Effector CD4-positive, alpha-beta T cell (primary cell): ENCODE measurements at places on chromosomes 3 and 15.

DNA sequence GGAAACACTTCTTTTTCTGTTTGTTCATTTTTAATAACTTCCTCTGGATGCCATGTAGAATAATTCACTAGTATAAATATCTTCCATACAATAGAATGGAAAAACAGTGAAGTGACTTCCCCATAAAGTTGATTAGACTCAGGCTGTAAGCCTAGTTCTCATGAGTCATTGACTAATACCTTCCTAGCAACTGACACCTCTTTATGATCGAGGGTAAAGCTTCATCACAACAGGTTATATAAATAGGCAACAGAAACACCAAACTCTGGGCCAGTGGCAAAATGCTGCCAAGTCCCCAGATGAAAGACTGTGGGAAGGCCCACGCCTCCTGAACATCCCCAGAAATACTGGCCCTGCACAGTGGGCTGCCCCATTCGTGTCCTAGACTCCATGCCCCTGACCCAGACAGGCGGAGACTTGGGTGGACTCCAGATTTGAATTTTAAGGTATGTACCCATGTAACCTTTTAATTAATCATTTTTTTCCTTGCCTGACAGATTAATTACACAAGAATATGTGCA, 71.3 kb upstream of the TBC1D23 start:
- DNase-seq, result no peak

DNA sequence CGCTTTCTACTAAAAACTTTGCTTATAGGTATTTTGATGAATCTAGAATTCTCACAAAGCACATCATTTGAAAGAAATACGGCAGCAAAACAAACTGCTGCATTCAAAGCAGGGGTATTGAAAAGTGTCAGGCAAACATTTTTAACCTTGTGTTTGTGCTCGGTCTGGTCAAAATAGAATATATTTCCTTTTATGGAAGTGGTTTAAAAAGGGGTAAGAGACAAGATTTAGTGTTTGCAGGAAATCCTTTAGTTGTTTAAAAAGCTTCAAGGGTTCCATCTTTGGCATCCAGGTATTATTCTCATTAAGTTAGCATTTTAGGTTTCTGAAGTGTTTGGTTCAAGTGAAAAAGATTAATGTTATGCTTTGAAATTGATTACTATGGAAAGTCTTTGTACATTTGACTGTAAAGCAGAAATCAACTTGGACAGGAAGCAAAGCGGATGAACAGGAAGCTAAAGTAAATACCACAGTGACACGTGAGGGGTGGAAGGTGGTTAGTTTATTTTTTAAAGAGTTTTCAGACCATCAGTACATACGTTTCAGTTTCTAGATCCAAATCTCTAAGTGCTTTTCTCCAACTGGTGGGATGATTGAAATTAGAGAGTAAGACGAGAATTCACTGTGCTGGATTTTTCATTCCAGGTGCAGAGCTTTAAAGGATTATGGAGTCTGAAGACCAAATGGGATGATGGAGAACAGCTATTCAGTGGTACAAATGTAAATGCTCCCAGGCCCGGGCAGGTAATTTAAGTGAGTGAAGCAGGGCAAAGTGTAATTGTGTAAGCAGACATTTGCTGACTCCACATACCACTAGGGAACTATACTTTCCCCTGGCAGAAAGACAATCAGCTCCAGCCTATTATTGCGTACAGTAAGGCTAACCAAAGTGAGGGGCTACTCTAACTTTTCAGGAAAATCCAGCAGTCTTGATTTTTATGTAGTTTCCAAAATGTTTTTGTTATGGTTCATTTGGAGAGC, 341.8 kb upstream of the TBL1XR1 start:
- no peak for DNase-seq

GRCh38 chr3:133703915-133704314, 42.2 kb upstream of the TOPBP1 start:
- no peak for DNase-seq

GRCh38 chr3:115898656-115899410, 275.5 kb downstream of the GAP43 start:
- DNase-seq, result no peak

DNA sequence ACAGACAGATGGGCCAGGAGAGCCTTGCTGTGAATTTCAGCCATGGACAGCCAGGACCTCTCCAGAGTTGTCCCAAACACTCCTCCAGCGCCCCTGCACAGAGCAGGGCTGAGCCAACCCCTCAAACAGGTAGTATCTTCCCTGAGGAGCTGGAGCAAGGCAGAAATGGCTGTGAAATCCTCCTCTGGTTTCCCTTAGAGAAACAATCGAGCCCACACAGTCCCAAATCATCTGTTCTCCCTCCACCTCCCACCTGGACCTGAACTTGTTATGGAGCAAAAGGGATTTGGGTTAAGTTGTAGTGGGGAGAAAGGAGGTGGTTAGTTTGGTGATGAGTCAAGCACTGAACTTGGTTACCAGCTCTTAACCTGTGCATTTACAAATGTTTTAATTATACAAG, 205.7 kb upstream of the BHLHE40 start:
- DNase-seq, result no peak

GRCh38 chr15:63986751-63987341, 59.4 kb downstream of the DAPK2 start:
- DNase-seq, result no peak

DNA sequence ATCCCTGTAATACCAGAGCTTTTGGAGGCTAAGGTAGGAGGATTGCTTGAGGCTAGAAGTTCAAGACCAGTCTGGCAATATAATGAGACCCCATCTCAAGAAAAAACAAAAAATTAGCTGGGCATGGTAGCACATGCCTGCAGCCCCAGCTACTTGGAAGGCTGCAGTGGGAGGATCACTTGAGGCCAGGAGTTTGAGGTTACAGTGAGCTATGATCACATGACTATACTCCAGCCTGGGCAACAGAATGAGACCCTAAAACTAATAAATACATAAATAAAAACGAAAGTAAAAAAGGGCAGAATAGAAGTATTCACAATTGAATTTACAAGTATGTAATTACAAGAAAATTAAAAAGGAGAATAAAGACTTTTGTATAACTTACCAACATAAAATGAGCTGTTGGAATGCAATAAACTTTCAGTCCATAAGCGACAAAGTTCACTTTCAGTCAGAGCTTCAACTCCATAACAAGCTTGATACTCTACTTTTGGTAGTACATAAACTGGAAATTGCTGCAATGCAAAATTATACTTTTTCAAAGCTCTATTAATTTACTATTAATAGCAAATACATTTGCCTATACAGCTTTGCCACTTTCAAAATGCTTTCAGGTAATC, 36.8 kb downstream of the ICE2 start:
- DNase-seq, result no peak

GRCh38 chr15:41133454-41133853, 17.4 kb upstream of the INO80 start:
- DNase-seq, result no peak

GRCh38 chr3:177287231-177287630, 89.9 kb upstream of the TBL1XR1 start:
- no peak for DNase-seq

- DNase-seq, result no peak
Observed at GRCh38 chr15:27358751-27359434, 387.9 kb downstream of the GABRG3 start.

GRCh38 chr3:39814007-39814406, 4.6 kb downstream of the MYRIP start:
- no peak for DNase-seq

- no peak for DNase-seq
Observed at GRCh38 chr15:59657635-59658125, 365 bp upstream of the GTF2A2 start.

DNA sequence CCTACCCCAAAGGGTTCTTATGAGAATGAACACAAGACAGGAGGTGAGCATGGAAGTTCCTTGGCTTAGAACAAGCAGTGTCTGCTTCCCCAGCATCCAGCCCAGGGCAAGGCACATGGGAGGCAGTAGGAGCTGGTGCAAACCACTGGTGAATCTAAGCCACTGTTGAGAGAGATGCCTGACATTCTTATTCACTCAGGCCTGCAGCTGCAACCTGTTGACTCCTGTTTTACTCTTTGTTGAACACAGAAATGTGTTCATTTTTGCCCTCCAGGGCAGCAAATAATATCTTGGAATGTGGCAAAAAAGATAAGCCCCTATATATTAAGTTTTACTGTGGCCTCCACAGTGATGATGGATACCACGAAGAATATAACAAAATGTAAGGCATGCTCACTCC, 8.9 kb upstream of the PAK6 start:
- no peak for DNase-seq

GRCh38 chr3:38551026-38551832, 55.1 kb downstream of the EXOG start:
- no peak for DNase-seq

- no peak for DNase-seq
Observed at GRCh38 chr3:49566312-49566711, 12.0 kb downstream of the BSN start.

- DNase-seq, result no peak
Observed at GRCh38 chr3:59572106-59572505, 522.3 kb upstream of the CFAP20DC start.

DNA sequence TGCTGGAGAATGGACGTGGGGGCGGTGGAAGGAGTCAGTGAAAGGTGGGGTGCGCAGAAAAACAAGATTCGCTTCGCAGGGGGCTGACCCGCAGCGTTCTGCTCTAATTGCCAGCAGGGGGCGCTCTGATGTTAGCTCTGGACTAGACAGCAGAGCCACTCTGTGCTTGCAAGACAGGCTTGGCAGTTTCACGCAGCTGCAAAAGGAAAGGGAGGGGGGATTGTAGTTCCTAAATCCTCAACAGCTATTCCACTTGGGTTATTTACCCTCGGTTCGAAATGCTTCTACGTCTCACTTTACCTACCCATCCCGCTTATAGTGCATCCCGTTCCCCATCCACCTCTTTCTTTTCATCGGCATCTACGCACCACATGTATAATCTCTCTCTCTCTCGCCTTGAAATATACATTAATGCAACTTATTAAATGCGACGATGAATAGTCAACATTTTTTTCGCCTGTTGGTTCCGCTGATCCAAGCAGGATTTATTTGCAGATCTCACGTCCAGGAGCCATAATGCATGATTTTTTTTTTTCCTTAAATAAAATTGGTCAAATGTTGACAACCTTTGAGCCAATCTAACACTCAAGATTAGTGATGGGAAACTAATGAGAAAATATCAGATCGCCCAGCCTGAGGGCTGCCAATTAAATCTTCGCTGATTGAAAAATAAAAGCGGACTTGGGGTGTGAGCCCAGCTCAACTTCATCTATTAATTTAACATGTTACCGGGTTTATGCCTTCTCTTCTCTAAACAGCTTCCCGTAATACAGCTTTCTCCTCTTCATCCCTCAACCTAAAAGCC, 216.4 kb downstream of the MEIS2 start:
- DNase-seq, result peak; percentile 21

- no peak for DNase-seq
Observed at GRCh38 chr3:155308831-155309230, 15.3 kb upstream of the STRIT1 start.

- no peak for DNase-seq
Observed at GRCh38 chr15:87038404-87038803, 958.7 kb downstream of the AGBL1 start.

GRCh38 chr15:95262866-95263564, 1031.7 kb downstream of the MCTP2 start:
- DNase-seq, result no peak

DNA sequence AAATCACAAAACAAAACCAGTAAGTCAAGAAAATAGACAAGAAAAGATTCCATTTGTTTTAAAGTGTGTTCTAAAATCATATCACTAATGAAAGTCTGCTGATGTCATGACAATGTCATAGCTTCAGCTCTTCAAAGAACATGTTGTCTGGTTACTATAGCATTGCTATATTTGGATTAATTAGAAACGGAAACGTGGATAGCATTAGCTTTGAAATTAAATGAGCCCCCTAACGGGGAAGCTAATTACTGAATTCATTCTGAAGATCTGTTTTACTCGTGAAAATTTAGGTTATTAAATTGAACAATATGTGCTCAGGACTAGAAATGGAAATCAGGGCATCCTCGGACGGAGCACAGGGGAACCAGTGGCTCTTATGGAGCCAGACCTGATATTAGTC, 316.7 kb upstream of the AGTR1 start:
- DNase-seq, result no peak

- no peak for DNase-seq
Observed at GRCh38 chr3:107085261-107085660, 292.0 kb upstream of the CCDC54 start.

- no peak for DNase-seq
Observed at GRCh38 chr3:49270156-49270500, 6.9 kb downstream of the C3orf62 start.

DNA sequence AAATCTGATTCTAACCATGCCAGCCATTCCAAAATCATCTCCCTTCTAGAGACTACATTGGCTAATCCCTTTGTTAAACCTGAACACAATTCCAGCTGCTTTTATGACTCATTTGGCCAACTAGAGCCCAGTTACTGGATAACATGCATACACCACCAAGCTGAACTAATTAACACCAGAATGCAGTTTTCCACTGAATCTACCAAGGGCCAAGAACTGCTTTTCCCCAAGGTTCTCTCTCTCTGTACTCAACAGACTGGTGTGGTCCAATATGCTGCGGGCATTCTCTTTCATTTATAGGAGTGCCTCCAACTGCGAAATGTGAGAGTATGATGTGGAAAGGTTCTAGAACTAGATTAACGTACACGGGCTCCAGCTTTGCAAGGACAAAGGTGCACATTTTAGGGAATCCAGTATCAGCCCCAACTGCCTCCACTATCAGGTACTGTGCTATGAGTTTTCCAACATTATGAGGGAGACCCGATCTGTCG, 1.5 kb downstream of the CHSY1 start:
- DNase-seq, result no peak

GRCh38 chr15:70556151-70556741, 207.1 kb downstream of the UACA start:
- DNase-seq, result no peak

- DNase-seq, result no peak
Observed at GRCh38 chr15:68478853-68479252, 46.9 kb upstream of the ITGA11 start.

DNA sequence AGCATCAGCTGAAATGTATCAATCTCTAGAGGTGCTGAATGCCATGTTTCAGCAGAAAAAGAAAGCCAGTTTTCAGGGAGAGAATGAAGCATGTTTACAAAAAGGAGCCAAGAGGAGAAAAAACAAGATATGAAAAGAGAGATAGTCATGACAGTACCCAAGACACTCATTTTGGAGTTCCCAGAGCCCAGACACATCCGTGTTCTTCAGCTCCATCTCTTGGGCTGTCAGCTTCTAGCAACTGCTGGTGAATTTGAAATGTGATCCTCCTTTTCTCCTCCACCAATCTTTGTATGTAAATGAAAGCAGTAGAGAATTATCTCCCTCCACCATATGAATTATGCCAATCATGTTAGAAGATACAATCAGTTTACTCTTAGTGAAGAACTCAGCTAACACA, 93.0 kb upstream of the SLC25A36 start:
- DNase-seq, result no peak

DNA sequence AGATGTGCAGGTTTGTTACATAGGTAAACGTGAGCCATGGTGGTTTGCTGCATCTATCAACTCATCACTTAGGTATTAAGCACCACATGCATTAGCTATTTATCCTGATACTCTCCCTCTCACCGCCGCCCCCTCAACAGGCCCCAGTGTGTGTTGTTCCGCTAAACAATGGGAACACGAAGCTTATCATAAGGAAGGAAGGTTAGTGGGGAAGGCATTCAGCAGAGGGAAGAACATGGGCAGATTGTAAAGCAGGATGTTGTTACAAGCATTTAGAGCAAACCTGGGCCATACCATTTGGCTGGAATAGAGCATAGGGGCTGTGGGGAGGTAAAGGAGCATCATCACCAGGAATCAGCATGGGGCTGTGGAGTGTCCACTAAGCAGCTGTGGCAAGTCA, 111.8 kb downstream of the SSR3 start:
- no peak for DNase-seq

GRCh38 chr3:192514754-192515663, 212.3 kb downstream of the FGF12 start:
- no peak for DNase-seq

- DNase-seq, result no peak
Observed at GRCh38 chr15:73631915-73632669, 1.1 kb downstream of the NPTN start.
